ENCODE measurements at places on chromosomes 16 and 17.

GRCh38 chr16:77786186-77786847, 2.0 kb upstream of the VAT1L start:
- H3K27ac ChIP-seq: no peak overlapping the region
- no peaks in the 10 kb centered on the region for H3K36me3 ChIP-seq
- H3K4me1 ChIP-seq: peaks cover 8% of the 10 kb centered on the region
- peaks cover 15% of the 10 kb centered on the region for H3K27me3 ChIP-seq
- no peak for DNase-seq
- H3K4me3 ChIP-seq: no peak overlapping the region

GRCh38 chr16:81608523-81609209, 164.1 kb downstream of the CMIP start:
- H3K27me3 ChIP-seq: no peaks in the 10 kb centered on the region
- H3K4me1 ChIP-seq: peaks cover 33% of the 10 kb centered on the region
- DNase-seq: no peak

DNA sequence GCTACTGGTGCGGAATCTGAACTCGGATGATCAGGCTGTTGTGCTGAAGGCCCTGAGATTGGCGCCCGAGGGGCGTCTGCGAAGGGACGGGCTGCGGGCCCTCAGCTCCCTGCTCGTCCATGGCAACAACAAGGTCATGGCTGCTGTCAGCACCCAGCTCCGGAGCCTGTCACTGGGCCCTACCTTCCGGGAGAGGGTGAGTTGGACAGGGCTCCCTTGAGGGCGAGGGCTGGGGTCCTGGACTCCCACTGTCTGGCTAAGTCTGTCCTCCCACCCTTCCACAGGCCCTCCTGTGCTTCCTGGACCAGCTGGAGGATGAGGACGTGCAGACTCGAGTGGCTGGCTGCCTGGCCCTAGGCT, 16.7 kb upstream of the CTCF start:
- H3K36me3 ChIP-seq: peaks cover 62% of the 10 kb centered on the region
- peaks cover 79% of the 10 kb centered on the region for H3K4me1 ChIP-seq
- H3K27me3 ChIP-seq: no peaks in the 10 kb centered on the region
- DNase-seq: no peak
- H3K27ac ChIP-seq: peak overlapping the region; percentile 75

GRCh38 chr17:73609060-73609459, 35.2 kb downstream of the SDK2 start:
- DNase-seq: no peak
- H3K27me3 ChIP-seq: no peaks in the 10 kb centered on the region
- H3K36me3 ChIP-seq: no peaks in the 10 kb centered on the region
- H3K4me1 ChIP-seq: peaks cover 6% of the 10 kb centered on the region

DNA sequence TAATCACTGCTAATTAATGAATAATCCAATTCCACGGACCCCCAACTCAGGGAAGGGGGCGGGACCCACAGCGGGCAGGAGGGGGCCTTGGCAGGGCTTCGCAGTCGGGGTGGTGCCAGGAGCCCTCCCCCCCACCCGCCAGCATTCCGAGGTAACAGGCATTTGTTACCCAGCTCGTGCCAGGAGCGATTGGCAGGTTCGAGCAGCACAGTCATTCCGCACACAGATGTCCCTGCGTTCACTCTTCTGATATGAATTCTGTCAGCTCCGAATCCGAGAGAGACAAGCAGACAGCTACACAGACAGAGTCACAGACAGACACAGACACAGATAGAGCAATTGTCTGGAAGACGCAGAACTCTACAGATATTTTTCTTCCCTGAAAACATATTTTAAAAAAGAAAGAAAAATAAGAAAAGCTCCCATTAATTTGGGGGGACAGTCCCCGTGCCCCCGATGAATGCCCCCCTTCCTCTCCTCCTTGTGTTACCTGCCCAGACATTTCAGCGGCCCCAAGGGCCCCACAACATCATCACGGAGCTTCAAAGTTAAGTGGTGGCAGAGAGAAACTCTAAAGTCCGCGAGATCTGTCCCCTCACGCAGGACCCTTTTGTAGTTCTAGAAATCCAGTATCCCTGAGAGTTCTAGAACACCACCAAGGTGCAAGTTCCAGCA, 10.2 kb downstream of the NEUROD2 start:
- H3K27ac ChIP-seq: no peak overlapping the region
- H3K4me3 ChIP-seq: no peak overlapping the region
- H3K36me3 ChIP-seq: no peaks in the 10 kb centered on the region
- no peak for DNase-seq
- peaks cover 36% of the 10 kb centered on the region for H3K4me1 ChIP-seq
